Pulmonary artery endothelial cell (primary cell): ENCODE measurements at places on chromosomes 7 and 10.

- DNase-seq: no peak
Measured at GRCh38 chr10:7715515-7715914, 12.4 kb downstream of the ITIH2 start.

GRCh38 chr10:129078746-129079145 is 388.3 kb upstream of the MGMT start:
- no peak for DNase-seq

GRCh38 chr10:24428410-24428782 is 219.5 kb downstream of the KIAA1217 start:
- no peak for DNase-seq

- no peak for DNase-seq
Measured at GRCh38 chr10:54958844-54959243, 157.8 kb upstream of the PCDH15 start.

DNA sequence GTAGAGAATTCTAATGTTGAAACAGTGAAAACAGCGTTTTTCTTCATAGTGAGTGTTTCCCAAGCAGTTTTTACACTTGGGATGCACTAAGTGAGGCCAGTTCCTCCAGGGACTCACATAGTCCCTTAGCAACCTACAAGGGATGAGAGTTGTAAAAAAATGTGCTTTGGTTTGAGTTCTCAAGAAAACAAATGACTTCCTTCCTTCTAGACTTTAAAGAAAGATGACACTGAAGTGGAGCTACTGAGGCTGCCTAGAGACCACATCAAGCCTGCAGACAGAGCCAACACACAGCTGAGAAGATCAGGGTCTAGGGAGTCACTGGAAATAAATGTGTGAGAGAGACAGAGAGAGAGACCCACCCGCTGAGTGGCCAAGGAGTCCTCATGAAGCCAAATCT is 264.4 kb downstream of the TNS3 start:
- no peak for DNase-seq

GRCh38 chr10:129786216-129786615 is 177.9 kb downstream of the EBF3 start:
- no peak for DNase-seq
